ENCODE measurements at places on chromosomes 2 and 18.

- no peak for DNase-seq
Measured at GRCh38 chr2:205806143-205806905, 124.0 kb downstream of the NRP2 start.

- no peak for DNase-seq
Measured at GRCh38 chr18:61222206-61222605, 111.0 kb upstream of the CDH20 start.

- no peak for DNase-seq
Measured at GRCh38 chr2:17620841-17621240, 80.3 kb downstream of the VSNL1 start.

GRCh38 chr2:9249020-9249800 is 42.6 kb downstream of the ASAP2 start:
- DNase-seq = no peak

DNA sequence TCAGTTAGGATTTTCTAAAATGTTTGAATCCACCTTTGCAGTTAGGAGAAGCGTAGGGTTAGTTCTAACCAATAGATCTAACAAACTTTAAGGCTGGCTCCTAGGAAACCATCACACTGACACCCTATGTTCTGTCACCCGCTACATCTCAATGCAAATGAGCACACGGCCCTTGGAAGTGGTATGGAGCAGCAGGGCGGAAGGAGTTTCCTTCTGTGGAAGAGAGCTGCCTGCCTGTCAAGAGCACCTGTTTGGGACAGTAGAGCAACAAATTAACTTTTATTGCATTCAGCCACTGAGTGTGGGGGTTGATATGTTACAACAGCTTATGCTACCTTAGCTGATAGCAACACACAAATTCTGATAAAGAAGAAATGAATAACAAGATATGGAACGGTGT is 306.9 kb upstream of the RAB6C start:
- no peak for DNase-seq

DNA sequence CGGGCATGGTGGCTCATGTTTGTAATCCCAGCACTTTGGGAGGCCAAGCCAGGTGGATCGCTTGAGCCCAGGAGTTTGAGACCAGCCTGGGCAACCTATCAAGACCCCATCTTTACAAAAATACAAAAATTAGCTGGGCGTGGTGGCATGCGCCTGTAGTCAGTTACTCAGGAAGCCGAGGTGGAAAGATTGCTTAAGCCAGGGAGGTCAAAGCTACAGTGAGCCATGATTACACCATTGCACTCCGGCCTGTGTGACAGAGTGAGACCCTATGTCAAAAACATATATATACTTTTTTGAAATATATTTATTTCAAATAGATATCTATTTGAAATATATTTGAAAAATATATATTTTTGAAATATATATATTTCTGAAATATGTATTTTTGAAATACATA is 10.9 kb downstream of the OSBPL1A start:
- DNase-seq = no peak

- DNase-seq = no peak
Measured at GRCh38 chr2:2926858-2927175, 450.8 kb downstream of the EIPR1 start.

GRCh38 chr2:137178951-137179377 is 413.6 kb downstream of the THSD7B start:
- no peak for DNase-seq

- no peak for DNase-seq
Measured at GRCh38 chr2:199975273-199975895, 20.0 kb downstream of the MAIP1 start.

DNA sequence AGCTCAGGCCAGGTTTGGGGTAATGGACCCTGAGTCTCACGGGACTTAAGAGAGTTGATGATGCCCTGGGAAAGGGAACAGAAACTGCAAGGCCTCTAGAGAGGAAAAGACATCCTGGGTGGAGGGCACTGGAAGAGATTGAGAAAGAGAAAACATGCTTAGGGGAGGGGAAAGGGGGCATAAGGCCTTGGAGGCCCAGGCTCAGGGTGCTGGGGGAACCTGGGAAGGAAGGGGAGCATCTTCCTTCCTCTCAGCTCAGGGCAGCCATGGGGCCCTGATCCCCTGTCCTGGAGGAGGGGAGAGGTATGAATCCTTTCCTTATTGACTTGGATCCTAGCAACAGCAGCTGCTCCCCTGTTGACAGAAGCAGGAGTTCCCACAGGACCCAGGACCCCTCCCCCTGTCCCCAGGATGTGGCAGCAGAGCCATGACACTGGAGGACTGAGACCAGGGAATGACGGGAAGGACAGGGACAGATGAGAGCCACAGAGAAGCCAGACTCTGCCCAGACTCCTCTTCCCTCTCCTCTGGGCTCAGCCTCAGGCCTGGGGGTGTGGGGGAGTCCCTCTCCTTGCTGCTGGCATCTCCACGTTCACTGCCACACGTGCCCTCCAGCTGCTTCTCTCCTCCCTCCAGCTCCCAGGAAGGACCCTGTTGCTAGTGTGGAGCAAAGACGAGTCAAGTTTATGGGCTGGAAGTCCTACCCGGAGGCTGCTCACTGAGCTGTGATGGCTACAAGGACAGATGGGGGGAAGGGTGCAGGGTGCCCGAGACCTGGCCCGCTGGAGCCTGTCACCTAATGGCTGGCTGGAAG is 815 bp downstream of the GPBAR1 start:
- peak; percentile 8 for DNase-seq

DNA sequence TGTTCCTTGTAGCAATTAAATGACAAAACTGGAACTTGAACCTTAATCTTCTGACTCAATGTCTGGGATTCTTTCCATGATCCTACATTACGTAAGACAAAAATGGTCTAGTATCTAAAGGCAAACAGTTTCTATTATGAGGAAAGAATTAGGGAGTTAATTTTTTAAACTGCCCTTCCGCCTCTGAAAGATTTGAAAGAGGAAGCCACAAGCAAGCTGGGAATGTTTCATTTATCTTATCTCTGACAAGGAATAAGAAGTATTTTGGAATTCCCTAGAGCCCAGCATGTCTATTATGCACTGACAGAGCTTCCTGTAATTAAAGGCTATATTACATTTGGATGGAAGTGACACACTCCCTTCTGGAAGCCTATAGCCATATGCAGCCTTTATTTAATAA is 558.8 kb upstream of the CDH2 start:
- DNase-seq = no peak

GRCh38 chr2:143881246-143881645 is 638.7 kb downstream of the ZEB2 start:
- DNase-seq = no peak

DNA sequence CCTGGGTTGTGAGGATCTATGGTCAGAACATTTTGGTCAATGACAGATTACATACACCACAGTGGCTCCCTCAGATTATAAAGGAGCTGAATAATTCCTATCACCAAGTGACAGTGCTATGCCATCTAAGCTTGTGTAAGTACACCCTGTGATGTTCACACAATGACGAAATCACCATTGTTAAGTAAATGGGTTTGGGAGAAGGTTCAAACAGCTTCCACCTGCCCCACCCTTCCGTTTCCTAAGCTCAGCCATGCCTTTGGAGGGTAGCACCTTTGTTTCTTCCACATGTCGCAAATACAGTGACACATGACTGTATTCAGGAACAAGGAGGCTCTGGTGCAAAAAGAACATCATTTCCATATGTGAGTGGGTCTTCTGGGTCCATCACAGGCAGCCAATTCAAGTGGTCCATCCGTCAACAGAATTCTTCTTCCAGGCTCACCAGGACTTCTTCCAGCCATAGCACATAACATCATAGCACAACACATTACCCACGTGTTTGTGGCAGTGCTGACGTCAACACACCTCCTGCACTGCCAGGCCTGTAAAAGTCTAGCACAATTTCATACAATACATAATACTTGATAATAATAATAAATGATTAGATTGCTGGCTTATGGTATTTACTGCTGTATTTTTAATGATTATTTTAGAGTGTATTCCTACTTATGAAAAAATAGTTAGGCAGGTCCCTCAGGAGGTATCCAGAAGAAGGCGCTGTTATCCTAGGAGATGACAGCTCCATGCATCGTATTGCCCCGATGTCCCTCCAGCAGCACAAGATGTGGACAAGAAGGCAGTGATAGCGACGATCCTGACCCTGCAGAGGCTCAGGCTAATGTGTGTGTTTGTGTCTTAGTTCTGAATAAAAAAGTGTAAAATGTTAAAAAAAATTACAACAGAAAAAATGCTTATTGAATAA is 264.8 kb downstream of the ANAPC1 start:
- DNase-seq = no peak

GRCh38 chr2:79876430-79876829 is 363.6 kb downstream of the CTNNA2 start:
- DNase-seq = no peak

DNA sequence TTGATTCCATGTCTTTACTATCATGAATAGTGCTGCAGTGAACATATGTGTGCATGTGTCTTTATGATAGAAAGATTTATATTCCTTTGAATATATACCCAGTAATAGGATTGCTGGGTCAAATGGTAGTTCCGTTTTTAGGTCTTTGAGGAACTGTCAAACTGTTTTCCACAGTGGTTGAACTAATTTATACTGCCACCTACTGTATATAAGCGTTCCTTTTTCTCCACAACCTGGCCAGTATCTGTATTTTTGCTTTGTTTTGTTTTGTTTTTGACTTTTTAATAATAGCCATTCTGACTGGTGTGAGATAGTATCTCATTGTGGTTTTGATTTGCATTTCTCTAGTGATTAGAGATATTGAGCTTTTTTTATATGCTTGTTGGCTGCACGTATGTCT is 641.6 kb downstream of the SUCLG1 start:
- no peak for DNase-seq

DNA sequence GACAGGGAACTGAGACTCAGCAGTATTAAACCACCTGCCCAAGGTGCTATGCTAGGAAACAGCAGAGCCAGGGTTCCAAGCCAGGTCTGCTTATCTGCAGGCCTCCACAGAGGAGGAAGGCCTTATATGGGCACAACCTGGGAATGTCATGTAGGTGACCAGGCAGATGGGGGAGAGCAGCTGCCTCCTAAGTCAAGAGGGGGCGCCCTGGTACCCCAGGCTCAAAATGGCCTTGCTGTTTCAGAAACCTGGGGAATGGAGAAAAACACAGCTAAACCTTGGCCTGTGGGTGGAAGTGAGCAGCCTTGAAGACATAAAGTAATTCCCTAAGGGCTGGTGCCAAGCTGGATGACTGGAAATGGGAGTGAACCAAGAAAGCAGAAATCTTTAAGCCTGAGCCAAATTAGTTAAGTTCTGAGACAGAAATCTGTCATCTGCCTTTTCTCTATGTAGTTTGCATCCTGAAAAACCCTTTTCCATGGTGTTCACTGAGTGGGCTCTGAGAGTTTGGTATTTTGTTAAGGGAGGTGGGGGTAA is 79.1 kb downstream of the MAPK4 start:
- DNase-seq = no peak

- no peak for DNase-seq
Measured at GRCh38 chr2:22189893-22190480, 1066.2 kb downstream of the TDRD15 start.

DNA sequence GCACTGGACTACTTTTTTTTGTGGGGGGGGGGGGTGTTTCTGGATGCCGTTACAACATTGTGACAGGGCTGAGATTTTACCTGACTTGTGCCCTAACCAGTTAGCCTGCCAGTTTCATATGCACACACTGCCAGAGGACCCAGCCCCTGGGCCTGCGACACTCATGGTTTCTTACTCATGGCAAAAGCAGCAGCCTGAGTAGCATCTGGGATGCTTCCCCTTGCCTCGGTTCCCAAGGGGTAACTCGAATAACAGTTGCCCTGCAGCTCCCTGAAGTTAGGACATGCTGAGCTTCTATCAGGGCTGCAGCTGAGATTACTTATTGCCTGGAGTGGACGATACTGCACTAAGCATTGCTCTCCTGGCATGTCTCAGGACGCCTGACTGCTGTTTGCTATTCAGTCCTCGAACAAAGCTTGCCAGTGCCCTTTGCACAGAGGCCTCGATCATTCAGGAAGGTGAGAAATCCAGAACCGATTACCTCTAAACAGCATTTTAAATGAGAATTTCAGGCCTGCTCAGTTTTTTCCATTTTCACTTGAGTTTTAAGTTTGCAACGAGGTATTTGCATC is 47.9 kb downstream of the TRPM8 start:
- no peak for DNase-seq

- no peak for DNase-seq
Measured at GRCh38 chr2:167127135-167127534, 238.9 kb downstream of the XIRP2 start.

DNA sequence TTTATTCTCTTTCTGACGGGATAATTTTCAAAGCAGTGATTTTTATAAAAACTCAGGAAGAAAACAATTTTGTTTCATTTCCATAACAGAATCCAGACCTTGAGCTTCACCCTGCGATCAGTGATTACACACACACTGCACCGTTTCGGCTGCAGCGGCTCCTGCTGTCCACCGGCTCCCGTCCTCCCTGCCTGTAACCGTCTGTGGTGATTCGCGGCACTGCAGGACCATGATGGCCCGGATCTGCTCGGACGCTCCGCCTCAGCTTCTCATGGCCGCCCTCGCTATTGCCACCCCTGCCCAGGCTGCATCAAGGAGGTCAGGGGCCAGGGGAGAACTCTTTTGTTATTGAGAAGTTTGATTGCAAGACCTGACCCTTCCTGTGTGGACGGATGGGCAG is 246.1 kb downstream of the TWIST2 start:
- no peak for DNase-seq

GRCh38 chr2:73979686-73980085 is 5.0 kb upstream of the TET3 start:
- no peak for DNase-seq

GRCh38 chr2:224881846-224882245 is 160.4 kb downstream of the DOCK10 start:
- no peak for DNase-seq

DNA sequence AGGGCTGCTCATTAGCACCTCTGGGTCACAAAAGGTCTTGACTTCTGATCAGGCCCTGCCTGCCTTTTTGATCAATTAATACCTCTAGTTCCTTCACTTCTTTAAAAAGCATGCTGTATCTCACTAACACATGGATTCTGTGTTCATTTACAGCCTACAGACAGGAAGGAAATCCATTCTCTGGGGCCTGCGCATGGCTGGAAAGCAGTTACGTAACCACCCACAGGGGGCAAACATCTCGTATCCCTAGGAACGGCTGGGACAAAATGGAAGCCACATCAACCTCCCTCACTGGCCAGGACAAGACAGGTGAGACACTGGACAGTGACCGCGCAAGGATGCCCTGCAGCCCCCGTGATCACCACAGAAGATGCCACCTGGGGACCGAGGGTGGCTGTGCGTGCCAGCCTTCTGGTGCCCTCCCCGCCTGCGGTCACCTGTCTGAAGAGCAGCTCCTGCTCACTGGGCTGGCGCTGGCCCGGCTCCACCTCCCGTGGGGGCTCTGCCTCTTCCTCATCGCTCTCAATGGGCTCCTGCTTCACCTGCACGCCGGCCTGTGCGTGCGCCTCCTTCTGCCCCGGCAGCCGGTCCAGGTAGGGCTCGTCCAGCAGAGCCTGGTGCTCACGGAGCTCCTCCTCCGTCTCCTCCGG is 266.9 kb downstream of the TWIST2 start:
- DNase-seq = no peak

Data from tibial nerve (tissue), 4 donors.